ENCODE measurements at places on chromosomes 7 and 10.

DNA sequence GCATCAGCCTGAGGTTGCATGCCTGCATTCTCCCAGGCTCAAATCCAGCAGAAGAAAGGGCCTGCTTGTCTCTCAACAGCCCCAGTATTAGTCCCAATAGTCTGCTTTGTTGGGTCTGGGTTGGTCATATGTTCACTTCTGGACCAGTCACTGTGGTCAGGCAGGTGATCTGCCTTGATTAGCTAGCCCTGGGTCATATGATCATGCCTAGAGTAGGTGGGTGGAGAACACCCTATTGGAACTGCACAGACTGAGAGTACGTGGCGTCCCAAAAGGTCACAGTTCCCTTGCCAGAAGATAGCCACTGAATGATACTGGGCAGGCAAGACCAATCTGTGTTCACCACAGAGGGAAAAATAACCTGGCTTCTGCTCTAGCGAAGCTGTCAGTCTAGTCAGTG lies 80.1 kb downstream of the SH2D4B start:
- DNase-seq, result no peak

DNA sequence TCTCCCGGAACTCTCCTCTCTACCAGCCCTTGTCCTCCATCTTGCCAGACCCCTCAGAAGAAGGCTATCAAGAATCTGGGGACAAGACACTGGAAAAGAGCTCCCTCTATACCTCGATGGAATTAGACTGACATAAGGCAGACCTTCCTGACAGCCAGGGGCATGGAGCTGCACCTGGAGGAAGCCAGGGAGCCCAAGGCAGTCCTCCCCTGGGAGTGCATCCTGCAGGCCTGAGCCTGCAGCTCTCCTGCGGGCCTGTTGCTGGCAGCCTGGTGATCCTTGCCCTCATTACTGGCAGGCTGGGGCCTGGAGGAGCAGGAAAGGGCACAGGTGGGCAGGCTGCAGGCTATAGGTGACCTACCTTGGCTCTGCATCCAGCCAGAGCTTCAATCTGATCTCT lies 323.4 kb downstream of the GRID1 start:
- no peak for DNase-seq

DNA sequence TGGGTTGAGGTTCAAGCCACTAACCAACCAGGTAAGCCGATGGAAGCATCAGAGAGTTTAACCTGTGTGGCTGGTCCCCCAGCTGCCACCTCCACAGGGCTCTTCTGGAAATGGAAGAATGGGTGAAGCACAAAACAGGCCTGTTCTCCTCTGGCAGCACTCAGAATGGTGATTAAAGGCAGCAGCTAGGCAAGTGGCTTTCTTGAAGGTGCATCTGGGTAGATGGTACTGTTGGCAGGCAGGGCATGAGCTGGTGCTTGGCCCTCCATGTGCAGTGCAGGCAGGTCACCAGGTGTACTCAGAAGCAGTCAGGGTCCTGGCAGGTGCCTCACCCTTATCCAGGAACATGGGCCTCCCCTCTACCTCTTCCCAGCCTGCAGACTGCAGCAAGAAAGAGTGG lies 11.5 kb downstream of the AKR1E2 start:
- DNase-seq, result no peak

- no peak for DNase-seq
These were observed 8.1 kb downstream of the PODXL start for GRCh38 chr7:131548371-131548770.

GRCh38 chr10:49273626-49274025 lies 25.3 kb upstream of the C10orf71 start:
- DNase-seq, result no peak

DNA sequence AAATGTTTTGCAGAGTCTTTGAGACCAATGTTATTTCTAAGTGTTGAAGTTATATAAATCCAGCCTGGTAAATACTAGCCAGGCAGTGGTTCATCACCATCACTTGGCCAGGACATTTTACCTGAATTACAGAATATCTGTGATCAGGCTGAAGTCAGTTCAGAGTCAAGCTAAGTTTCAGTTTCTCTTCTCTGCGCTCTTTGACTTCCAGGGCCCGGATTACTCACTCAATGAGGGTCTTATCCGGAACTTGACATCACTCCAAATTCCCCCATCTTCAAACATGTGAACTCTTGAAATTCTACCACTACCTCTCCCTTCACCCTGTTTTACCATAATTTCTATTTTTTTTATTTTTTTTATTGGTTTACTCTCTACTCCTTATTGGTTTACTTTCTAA lies 36.6 kb upstream of the CCAR1 start:
- DNase-seq, result no peak

- DNase-seq, result no peak
These were observed 26.3 kb downstream of the SAMD8 start for GRCh38 chr10:75137533-75138438.

DNA sequence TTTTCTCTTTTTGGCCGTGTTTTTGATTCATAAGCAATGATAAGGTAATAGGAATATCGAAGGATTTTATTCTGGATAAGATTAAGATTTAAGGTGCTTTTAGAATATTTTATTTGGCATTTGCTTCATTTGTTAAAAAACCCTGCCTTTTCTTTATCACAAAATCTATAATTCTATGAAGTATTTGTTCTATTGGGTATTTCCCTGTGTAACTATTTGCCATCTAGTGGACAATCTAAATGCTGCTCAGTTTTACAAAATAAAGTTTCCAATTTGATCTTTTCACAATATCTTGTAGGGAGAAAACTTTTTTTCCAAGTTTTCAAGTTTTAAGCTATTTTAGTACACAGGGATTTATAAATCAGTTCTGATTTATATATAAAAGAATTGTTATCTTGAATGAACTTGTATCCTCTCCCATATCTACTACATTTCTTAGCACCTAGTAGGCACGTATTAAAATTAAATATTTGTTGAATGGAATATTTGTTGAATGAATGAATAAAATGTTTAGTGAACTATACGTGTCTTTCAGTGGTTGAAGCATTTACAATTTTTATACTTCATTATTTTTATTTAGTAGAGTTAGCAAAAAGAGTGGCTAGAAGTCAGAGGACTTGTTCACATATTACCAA lies 26.5 kb downstream of the ANKRD7 start:
- no peak for DNase-seq

DNA sequence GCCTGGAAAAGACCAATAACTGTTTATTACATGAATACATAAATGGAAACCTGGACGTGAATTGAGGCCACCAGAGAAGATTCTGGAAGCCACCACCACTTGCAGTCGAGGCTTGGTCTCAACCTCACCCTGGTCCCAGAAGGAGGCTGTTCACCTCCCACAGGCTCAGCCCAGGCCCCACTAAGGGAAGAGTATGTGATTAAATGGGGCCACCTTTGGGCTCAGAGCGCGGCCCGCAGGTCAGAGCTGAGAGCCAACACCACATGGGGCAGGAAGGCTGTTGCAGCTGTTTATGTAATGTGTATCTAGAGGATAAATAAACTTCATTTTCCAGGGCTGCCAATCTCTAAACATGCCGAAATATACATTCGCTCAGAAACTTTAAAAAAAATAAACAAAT lies 17.6 kb upstream of the FGFR2 start:
- no peak for DNase-seq

DNA sequence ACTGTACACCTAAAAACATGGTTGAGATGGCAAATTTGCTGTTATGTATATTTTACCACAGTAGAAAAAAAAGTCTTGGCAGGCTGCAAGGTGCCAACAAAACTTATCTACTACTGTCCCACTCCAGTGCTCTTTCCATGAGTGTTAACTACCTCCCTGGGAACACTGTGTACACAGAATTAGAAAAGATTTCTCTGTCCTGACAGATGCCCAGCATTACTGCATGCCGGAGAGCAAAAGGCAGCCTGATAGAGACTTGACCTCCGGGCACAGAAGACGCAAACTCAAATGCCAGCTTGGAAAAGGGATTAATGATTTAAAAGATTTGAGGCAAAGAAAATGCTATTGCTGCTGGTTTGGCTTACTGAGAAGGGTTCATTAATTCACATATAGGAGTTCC lies 228.8 kb downstream of the TMEM178B start:
- no peak for DNase-seq

DNA sequence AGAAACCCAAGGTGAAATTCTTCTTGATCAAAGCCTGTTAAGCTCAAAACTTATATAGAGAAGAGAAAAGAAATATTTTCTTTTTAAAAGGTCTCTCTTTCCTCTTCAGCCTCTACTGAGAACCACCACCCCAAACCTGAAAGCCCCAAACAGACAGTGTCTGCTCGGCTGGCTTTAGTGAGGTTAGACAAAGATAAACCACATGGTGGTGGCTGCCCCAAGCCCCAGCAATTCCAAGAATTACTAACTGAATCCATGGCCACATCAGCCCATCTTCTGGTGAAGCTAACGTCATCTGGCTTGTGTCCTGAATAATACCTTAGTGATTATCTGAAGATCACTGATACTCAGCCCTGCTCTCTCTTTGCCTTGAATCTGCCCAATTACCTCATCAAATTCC lies 275.0 kb downstream of the ELMO1 start:
- DNase-seq, result no peak

DNA sequence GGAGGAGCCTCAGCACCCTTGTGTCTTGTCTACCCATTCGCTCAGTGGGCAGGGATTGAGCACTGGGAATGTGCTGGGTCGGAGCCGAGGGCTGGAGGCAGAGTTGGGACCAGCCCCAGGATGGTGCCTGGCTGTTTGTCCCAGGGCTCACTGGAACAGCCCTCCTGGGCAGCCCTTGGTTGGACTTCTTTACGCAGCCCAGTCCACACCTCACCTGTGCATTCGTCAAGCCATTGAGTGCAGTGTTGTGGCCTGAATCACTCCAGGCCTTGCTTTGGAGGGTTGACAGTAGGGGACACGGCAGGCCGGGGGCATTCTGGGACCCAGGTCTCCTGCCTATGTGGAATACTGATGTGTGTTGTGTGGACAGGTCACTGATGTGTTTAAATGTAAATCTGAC lies 229.6 kb downstream of the MGMT start:
- DNase-seq, result no peak

DNA sequence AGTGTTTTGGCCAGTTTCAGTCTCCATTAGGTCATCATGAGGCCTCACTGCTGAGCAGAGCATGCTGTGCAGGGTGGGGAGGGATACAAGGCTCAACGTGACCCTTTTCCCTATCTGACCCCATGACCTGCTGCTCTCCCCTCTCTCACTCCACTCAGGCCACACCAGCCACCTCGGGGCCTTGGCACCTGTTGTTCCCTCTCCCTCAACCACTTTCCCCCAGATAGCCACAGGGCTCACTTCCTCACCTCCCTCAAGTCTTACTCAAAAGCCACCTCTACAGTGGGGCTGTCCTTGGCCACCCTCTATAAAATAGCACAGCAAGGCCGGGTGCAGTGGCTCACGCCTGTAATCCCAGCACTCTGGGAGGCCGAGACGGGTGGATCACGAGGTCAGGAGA lies 13.9 kb downstream of the SH3PXD2A start:
- DNase-seq, result no peak

DNA sequence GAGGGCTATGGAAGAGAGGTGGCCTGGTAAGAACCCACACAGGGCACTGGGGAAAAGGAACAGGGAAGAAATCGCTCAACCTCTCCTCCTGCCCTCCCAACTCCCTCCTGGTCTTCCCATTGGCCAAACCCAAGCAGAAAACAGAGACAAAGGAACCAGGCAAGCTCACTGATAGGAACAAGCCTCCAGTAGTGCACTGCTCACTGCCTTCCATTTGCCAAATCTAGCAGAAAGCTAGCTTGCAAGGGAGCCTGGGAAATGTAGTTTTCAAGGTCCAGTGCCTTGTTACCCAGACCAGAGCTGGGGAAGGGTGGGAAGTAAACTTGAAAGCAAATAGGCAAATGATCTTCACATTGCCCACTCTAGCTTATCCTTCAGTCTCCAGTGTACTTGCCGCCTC lies 556.1 kb upstream of the AUTS2 start:
- DNase-seq, result no peak

- DNase-seq, result no peak
These were observed 107.9 kb downstream of the POU6F2 start for GRCh38 chr7:39085590-39086049.

GRCh38 chr7:47300472-47301104 lies 281.3 kb downstream of the TNS3 start:
- DNase-seq, result no peak

DNA sequence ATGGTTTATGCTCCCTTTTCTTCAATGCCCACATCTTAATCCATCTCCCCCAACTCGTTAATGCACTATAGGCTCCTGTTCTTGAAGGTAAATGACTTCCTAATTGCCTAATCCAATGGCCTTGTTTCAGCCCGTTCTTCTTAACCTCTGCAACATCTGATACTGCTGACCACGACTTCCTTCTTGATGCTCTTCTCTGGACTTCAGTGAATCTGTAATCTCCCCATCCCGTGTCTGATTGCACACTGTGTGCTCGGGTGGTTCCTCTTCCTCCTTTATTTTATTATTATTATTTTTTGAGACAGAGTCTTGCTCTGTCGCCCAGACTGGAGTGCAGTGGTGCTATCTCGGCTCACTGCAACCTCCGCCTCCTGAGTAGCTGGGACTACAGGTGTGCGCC lies 58.9 kb downstream of the HIPK2 start:
- no peak for DNase-seq

- no peak for DNase-seq
These were observed 1.9 kb upstream of the TRDMT1 start for GRCh38 chr10:17203416-17203815.

DNA sequence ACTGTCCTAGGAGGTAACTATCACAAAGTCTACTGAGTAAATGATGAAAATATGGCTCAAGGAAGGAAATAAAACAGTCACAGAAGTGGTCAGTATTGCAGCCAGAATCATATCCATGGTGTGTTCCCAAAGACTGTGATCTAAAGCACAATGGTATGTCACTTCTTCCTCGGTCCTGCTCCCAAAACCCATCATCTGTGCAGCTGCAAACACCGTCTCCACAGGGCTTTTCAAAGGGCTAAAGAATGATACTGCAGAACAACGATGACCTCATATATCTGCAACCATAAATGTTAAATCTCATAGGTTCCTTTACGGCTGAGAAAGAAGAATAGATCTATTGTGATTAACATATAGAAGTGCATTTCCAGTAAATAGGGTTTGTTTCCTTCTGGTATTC lies 465.0 kb downstream of the GRID1 start:
- DNase-seq, result no peak

DNA sequence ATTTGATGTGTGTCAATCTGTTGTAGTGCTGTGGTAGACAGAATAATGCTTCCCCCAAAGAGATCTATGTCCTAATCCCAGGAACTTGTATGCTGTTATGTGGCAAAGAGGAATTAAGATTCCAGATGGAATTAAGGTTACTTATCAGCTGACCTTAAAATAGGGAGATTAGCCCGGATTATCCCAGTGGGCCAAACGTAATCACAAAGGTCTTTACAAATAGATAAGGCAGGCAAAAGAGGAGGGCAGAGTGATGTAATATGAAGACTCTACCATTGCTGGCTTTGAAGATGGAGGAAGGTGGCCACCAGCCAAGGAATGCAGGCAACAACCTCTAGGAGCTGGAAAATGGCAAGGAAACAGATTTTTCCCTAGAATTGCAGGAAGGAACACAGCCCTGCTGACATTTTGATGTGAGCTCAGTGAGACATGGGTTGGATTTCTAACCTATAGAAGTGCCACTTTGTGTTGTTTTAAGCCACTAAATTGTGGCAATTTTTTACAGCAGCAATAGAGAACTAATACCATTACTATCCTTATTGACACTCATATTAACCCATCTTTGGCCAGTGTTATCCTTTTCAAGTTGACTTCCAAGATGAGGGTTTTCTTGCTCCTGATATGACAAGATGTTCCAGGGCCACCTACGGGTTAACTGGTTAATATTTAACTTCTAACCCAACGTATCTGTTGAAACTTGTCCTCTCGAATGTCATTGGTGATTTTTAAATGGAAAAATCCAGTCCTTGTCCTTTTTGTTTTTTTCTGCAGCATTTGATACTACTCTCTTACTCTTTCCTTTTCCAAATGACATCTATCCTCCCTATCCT lies 29.3 kb downstream of the CYCS start:
- DNase-seq, result no peak

Data from esophagus squamous epithelium (tissue), 5 donors.